ENCODE measurements at places on chromosomes 4 and X.

- DNase-seq: no peak
Observed at GRCh38 chr4:145723336-145723735, 43.4 kb downstream of the C4orf51 start.

DNA sequence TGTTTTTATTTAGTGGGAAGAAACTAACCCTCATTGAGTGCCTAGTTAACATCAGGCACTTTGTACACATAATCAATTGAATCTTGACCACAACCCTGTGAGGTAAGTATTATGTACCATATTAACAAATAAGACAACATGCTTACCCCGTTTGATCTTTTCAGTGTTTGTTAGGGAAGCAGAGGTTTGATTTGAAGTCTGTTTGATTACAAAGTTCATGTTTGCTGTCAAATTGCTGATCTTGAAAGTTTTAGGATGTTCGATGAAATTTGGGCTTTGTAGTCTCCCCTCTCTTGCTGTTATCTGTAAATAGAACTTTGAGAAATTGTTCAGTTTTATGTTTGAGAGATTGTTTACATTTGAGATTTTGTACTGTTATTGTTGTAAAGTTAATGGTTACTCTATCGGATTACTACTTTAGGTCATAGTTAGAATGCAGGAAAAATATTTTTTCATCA, 13.4 kb upstream of the ADH4 start:
- no peak for DNase-seq

DNA sequence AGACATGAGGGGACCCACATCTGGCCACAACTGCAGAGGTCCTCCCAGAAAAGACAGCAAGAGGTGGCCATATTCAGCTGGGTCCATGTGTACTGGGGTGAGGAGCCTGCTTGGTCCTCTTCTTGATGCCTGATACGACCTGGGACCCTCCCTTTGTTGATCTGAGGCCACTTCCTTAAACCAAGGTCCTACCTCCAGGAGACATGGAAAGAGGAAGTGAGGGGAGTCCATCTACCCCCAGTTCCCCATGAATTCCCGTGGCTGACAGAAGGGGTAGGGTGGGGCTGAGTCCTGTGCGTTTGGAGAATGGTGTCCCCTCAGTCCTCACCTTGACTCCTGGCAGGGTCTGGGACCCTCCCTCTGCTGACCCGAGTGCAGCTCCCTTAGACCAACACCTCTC, 2.1 kb downstream of the MAGEA10 start:
- DNase-seq: no peak

GRCh38 chr4:80081566-80081965, 8.5 kb upstream of the ANTXR2 start:
- no peak for DNase-seq

DNA sequence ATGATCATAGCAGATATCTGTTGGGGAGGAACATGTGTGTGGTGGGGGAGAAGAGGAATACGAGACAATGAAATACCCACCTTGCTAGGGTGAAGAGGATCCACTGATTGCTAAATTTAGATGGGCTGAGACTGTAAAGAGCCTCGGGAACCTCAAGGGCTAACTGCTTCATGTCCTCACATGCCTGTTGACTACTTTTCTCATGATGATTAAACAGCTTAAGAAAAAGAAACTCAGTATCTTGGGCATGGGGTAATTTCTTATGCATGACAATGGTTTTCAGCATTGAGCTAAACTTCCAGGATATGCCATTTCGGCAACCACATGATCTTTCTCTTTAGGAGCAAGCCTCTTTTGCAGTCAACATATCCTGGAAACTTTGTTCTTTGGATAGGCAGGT, 3.9 kb upstream of the LNX1 start:
- no peak for DNase-seq

GRCh38 chr4:74764119-74764518, 30.2 kb downstream of the BTC start:
- DNase-seq: no peak

All from RKO (cell line).